Foreskin keratinocyte (primary cell): ENCODE measurements at places on chromosomes 5 and 9.
A peak's percentile ranks its signal among the peaks of the same experiment; 100 is the strongest.

- DNase-seq, result no peak
These were observed 1414.3 kb upstream of the CDH6 start for GRCh38 chr5:29779141-29779540.

DNA sequence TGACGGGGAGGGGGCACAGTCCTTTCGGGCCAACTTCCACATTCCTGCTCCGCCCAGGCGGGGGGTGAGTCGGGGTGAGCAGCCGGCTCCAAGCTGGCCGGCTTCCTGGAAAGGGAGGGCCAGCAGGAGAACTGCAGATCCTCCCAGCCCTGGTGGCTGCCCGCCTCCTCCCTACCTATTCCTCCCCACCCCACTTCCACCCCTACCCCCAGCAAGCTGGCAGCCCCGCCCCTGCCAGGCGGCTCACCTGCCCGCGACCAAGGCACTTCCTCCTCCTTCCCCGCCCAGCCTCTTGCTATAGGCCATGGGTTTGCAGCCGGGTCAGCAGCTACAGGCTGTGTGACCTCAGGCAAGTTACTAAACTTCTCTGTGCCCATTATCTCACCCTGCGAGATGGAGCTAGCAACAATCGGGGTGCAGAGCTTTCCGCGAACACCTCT is 5.6 kb upstream of the IRF1 start:
- DNase-seq, result peak; percentile 87

DNA sequence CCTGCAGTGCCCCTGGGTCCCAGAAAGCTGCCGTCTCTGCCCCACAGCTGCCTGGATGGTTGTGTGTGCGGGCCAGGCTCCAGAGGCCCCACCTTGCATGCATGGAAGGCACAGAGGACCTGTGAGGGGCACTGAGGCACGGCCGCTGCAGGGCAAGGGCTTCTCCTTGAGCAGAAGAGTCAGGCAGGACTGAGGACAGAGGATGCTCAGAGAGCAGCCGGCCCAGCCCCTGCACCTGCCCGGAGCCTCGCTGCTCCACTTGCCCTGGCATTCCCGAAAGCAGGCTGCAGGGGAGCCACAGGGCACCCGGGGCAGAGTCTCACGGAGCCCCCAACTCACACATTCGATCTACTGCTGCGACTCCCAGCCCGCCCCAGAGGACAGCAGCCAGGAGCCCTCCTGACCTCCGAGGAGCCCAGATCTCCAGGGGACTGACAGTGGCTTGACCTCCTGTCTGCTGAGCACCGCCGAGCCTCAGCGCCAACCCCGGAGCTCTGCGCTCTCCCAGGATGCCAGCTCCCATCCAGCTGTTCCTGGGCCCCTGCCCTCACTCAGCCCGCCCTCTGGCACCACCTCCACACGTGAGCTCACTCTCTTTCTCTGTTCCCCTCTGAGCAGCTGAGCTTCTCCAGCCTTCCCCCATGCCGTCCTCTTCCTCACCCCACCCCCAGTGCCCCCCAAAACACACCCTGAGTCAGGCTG is 95.0 kb downstream of the KCNT1 start:
- DNase-seq, result no peak

- DNase-seq, result no peak
These were observed 155.9 kb downstream of the FGF18 start for GRCh38 chr5:171575386-171575785.

DNA sequence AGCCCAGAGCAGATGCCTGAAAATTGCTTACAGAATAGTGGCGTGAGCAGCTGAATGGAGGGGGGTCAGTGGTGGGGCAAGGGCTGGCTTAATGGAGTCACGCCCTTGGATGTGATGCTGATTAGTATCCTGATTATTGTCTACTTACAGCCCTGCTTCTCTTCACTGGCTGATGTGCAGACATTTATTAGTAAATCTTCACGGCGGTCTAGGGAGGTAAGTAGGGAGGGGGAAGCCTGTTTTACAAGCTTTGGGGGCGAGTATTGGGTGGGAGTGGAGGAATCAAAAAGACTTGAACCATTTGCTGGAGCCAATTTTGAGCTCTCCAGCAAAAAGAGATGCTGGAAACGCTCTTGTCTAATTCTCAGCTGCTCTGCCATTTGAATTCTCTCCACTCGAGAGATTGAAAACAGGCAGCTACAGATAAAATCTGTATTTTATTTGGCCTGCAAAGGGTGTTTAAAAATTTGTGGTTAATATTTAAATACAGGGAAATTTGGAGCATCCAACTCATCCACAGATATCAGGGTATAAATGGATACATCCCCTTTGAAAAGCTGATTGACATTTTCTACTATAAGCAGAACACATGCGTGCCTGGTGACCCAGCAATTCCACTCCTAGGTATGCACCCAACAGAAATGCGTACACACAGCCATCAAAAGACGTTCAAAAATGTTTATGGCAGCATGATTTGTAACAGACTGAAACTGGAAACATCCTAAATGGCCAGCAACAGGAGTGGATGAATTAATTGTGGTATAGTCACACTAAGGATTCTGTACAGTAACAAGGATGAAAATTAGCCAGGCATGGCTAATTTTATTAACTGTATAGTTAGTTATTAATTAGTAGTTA is 19.5 kb upstream of the ALDH1B1 start:
- no peak for DNase-seq

DNA sequence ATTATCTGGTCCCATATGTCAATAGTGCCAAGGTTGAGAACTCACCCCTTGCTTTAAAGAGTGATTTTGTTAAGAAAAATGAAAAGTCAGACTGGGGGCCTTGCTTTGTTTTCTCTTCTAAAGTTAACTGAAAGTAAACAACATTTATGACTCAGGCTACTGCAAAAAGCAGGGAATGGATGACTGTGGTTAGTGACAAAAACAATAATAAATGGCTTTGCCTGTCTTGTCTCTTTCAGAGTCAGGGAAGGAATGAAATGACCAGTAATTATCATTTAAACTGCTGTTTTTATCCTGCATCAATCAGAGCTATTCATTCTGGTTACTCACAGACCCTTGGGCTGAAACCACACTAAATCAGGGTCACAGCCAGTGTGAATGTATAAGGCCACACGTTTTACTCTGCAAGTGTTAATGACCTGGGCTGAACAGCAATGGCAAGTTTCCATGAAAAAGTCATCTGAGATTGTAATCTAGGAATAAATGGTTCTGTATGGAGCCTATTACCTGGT is 112.2 kb downstream of the ZNF608 start:
- no peak for DNase-seq

GRCh38 chr5:6961837-6962635 is 248.8 kb downstream of the TENT4A start:
- DNase-seq, result no peak

DNA sequence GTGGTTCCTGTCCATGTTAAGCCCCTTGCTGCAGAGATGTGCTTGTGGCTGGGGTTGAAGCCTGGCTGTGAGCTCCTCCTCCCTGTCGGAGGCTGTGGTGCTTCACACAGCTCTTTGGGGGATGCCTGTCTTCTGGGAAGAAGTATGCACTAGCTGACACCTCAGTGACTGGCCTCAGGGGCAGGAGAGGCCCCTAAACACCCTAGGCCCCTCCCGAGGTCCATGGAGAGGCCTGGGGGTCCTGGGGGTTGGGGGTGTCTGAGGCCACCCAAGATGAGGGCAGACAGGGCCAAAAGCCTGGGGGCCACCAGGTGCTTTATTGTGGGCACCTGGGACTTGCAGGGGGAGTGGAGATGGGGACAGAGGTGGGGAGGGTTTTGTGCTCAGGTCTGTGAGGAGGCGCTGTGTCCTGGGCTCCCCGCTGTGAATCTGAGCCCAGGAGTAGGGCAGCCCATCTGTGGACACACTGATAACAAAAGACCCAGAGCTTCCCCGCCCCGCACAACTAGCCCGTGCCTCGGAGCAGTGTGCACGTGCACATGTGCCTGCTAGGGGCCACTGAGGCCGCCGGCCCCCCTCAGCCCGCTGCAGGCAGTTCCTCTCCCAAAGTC is 92.0 kb downstream of the PHF2 start:
- no peak for DNase-seq

DNA sequence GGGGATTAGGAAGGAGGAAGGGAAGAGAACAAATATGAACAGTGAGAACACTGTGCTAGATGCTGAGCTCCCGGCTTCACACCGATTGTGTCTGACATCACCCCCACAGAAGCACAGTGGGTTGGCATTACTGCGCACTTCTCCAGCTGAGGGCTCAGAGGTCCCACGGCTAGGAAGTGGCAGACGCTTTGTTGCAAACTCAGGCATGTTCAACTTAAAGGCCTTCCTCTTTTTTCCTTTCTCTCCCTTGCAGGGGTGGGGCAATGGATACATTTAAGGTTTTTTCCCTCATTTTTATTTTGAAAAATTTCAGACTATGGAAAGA is 15.5 kb upstream of the SHB start:
- no peak for DNase-seq

DNA sequence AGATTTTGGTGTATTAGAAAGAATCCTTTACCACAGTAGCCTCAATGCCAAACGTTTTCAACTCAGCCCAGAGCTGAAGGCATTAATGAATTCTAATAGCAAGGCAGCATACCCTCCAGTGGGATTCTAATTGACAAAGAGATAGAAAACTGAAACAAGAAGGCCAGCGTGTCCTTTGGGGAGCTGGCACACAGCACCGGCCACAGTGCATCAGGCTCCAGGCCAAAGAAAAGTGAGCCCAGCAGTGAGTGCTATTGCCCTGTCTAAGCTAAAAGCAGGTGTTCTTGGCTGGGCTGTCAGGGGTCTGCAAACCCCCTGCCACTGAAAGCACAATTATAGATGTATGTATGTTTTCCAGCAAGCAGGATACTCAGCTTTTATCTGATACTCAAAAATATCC is 40.4 kb downstream of the PPIC start:
- DNase-seq, result no peak

DNA sequence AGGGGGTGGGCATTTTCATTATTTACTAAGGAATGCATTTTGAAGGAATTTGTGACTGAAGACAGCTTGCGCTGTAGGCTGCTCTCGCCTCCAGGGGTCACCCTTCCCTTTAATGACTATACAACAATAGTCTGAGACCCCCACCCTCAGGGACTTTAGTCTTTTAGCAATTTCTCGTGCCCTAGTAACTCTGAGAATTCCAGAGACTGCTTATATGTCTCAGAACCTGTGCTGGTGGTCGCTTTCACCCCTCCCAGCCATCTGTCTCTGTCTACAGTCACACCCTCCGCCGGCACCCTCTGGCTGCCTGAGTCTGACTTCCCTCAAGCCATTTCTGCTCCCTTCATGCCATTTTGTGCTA is 671.4 kb downstream of the NR2F1-AS1 start:
- no peak for DNase-seq

DNA sequence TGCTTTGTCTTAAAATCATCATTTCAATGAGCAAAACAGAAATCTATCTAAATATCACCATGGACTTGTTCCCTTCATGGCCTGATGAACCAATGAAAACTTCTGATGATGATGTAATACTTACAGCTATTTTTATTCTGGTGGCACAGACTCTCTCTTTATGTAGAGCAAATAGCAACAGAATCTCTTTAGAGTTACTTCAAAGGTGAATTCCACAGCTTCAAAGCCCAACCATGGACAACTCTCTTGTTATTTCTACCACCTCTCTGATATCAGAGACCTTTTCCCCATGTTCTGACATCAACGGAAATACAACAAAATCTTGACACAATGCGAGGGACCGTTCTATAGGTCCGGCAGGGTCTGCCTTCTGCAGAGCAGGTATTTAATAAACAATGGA is 70.1 kb downstream of the RETREG1 start:
- DNase-seq, result no peak

- no peak for DNase-seq
These were observed 85.0 kb downstream of the PRRT1B start for GRCh38 chr9:131630205-131630831.

DNA sequence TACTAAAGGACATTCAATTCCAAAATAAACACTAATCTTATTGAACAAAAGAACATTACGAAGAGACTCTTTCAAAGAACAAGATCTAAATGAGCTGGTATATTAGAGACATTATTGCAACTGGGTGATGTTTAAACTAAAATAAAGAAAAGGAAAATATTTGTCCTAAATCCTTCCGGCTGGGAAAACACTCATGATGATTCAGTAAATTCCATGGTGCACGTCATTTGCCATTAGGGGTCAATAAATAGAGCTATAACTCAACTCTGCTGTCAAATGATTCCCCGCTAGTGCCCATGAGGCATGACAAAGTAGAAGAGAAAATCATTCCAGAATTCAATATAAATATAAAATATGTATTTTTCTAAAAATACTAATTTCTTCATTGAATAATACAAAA is 565.5 kb upstream of the TUSC1 start:
- DNase-seq, result no peak

GRCh38 chr9:109098171-109098959 is 21.4 kb downstream of the TMEM245 start:
- no peak for DNase-seq

GRCh38 chr5:55101556-55102276 is 730 bp upstream of the GZMA start:
- no peak for DNase-seq

- DNase-seq, result no peak
These were observed 55.8 kb downstream of the ASS1 start for GRCh38 chr9:130500340-130501180.

- DNase-seq, result no peak
These were observed 1093.3 kb upstream of the CDH6 start for GRCh38 chr5:30100148-30100713.

- no peak for DNase-seq
These were observed 76.0 kb upstream of the TBCA start for GRCh38 chr5:77852068-77852513.

- no peak for DNase-seq
These were observed 22.0 kb downstream of the ZNF618 start for GRCh38 chr9:113898151-113898550.

- DNase-seq, result no peak
These were observed 452.3 kb downstream of the ZSWIM6 start for GRCh38 chr5:61784341-61784740.

DNA sequence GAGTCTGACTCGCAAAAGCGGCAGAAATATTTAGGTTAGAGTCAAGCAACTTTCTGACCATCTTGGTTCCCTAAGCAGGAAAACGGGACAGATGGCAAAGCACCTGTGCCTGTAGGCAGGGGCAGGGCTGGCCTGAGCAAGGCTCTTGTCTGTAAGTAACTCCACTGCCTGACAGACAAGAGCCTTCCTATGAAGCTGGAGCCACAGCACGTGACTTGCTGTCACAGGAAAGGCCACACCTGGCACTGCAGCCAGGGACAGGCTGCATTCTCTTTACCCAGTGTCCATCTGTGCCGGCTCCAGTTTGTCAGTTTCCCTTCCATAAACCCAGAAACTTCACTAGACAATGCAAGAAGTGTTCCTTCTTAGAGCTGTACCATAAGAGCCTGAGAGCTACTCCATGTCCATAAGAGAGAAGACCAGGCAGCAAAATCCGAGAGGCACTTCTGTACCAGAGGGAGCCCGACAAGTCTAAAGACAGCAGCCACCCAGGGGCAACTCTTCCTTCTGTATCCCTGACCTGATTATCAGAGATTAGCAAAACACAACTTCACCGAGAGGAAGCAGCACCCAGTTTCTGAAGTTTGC is 78.1 kb downstream of the GPR21 start:
- peak; percentile 1 for DNase-seq

DNA sequence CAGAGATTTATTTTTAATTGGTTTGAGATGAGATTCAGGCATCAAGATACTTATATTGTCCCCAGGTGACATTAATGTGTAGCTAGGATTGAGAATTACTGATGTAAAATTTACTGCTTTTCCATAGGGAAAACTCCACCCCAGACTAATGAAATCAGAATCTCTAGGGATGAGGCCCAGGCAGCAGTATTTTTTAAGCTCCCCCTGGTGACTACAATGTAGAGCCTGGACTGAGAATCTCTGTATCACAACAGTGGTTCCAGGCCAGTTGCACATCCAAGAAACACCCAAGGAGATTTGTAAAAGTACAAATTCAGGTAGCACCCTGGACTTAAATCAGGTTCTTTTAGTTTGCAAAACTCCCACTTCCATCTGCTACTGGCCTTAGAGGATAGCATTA is 185.7 kb downstream of the MARCHF11 start:
- no peak for DNase-seq

- DNase-seq, result peak; percentile 75
These were observed 70.8 kb upstream of the CDKN2B start for GRCh38 chr9:22079873-22080341.
